Stimulated activated CD4-positive, alpha-beta T cell treated with anti-CD3 and anti-CD28 coated beads, Interleukin-15, amount 100 ng/mL, for 24 hours (primary cell): ENCODE measurements at places on chromosomes 3 and 15.

DNA sequence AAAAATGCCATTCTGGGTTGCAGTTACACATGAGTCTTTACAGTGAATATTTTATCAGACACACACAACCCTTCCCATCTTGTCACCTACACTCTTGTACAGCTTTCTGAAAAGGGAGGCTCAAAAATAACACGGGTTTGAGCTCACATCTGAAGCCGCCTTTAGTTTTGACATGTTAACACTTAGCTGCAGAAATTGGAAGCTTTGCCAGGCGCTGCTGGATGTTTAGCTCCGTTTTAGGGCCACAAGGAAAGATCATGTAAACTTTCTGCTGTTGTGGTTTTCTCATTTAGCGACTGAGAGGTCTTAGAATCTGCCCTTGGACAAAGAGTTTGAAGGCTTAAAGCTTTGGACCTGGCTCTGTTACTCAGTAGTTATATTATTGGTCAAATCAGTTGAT lies 120.1 kb downstream of the OXNAD1 start:
- no peak for DNase-seq

- no peak for DNase-seq
These were observed 58.6 kb downstream of the PIAS1 start for GRCh38 chr15:68112706-68113105.

GRCh38 chr3:138687236-138687635 lies 78.7 kb downstream of the FAIM start:
- DNase-seq, result no peak

- peak; percentile 56 for DNase-seq
These were observed at the start of gene CHRNA7 for GRCh38 chr15:32029862-32030781. CHRNA7 (plus strand) TSS chr15:32030515; CDS start chr15:32030595, 80 bp downstream.

- DNase-seq, result no peak
These were observed 1.9 kb downstream of the MINDY2 start for GRCh38 chr15:58773024-58773423.

- peak; percentile 81 for DNase-seq
These were observed 4.7 kb downstream of the BHLHE40 start for GRCh38 chr3:4983739-4984510.

- DNase-seq, result no peak
These were observed 4.8 kb upstream of the CLSTN2 start for GRCh38 chr3:139930211-139930610.

GRCh38 chr15:92365084-92365483 lies 28.6 kb upstream of the ST8SIA2 start:
- no peak for DNase-seq

GRCh38 chr3:114551770-114552526 lies 258.1 kb downstream of the TIGIT start:
- DNase-seq, result peak; percentile 5

DNA sequence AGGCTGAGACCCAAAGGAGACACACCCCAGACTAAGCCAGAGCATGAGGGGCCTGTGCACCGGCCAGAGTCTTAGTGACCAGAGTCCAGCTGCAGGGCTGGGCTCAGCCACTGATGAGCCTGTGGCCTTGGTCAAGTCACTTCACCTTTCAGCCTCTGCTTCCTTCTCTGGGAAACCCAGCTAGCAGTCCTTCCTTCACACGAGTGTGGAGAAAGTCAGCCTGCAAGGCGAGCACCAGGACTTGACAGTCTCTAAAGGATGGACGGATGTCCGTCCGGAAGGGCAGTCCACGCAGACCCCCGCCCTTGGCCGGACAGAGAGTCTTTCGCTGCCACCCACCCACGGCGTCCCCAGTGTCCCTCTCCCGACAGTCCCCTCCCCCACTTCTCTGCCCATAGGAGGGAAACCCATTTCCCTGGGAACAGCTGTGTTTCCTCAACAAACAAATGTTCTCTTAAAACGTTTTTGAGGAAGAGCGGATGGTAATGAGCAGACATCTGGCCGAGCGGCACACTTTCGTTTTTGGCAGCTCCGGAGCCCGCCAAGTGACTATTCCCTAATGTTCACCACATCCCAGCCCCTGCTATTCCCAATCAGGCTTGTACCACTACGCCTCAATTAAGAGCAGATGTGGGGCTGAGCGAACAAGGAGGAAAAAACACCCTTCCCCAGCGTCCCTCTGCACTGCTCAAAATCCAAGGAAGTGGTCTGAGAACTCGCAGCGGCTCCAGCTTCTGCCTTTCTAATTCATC lies 129.1 kb upstream of the SMAD3 start:
- no peak for DNase-seq

DNA sequence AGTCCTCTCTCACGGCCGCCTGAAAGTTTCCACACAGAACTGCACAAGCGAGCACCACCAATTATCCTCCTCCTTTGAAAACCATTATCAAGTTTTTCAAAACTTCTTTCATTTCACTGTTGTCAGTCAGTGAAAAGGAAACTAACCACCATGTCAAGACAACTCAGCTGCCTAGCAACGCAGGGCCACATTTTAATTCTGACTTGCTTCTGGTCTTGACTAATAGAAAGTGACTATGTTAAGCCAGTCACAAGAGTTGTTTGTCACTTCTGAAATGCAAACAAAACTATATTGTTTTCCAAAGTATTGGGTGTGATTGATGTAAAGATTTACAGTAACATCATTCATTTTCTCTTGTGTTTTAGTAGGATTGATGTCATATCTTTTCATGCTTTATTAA lies 612.8 kb upstream of the AGTR1 start:
- DNase-seq, result no peak

GRCh38 chr15:92907229-92907628 lies 7.1 kb downstream of the CHD2 start:
- no peak for DNase-seq

GRCh38 chr3:197495499-197495898 lies 60.3 kb downstream of the BDH1 start:
- DNase-seq, result no peak

GRCh38 chr3:52092891-52093290 lies 36.5 kb upstream of the DUSP7 start:
- no peak for DNase-seq

GRCh38 chr3:182246870-182247269 lies 535.1 kb downstream of the SOX2 start:
- DNase-seq, result no peak

DNA sequence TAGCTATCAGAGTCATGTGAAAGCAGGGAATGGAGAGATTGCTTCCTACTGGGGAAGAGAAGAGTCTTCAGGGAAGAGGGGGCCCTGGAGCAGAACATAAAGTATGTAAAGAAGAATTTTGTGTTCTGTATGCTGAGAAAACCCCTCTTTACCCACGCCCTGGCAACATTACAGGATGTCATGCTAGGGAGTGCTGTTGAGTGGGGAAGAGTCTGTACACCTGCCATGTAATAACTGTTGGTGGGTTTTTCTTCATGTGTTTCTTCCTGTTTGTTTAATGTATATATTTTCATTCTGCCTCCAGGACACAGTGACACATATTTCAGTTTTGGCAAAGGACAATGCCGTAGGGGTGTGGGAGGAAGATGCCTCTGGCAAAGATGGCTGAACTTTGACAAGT lies 122.8 kb upstream of the LPP start:
- DNase-seq, result no peak

DNA sequence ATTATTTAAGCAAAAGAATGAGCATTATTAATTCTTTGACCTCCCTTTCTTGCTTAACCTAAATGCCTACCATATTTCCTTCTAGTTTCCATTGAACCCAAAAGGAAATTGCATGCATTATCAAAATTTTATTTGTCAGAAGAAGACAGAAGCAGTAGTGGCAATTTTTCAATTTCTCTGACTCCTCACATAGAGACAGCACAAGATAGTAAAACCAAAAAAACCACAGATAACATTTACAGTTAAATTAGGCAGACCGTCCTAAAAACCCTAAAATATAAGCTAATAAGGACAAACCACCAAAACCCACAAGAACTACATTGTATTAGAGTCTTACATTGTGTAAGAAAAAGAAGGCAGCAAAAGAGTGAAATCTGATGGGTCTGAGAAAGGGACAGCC lies 27.1 kb downstream of the GOLGB1 start:
- DNase-seq, result no peak

- DNase-seq, result no peak
These were observed 169.0 kb upstream of the SLC24A5 start for GRCh38 chr15:47951781-47952180.

DNA sequence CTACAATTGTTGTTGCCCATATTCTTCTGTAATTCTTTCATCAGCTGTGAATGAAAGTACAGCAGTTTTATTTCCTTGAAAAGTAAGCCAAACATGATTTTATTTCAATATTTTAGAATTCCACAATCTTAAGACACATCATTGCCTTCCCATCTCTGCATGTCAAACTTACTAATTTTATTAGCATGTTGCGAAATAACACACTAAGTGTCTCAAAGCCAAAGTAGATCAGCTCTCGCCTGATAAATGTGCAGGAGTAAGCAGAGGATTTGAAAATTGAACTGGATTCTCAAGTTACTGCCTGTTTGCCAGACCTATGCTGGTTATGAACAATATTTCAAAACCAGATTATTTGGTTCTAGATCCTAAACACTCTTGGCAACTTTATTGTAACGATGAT lies 25.7 kb downstream of the TGFBR2 start:
- DNase-seq, result no peak

DNA sequence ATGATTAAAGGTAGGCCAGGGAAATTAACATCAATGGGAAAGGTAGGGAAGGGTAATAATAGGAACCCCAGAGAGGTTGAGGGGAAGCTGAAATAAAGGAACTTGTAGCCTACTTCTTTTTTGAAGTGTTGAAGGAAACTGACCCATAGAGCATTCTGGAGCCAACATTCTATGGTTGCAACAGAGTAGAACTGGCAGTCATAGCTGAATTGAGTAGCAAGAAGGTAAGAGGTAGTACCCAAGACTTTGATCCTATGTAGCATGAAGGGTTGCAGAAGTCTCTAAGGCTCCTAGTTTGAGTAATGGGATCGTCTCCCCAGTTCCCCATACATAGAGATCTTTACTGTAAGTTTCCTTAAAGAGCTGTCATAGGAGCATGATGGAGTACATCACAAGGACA lies 7.4 kb upstream of the ZNF774 start:
- no peak for DNase-seq

DNA sequence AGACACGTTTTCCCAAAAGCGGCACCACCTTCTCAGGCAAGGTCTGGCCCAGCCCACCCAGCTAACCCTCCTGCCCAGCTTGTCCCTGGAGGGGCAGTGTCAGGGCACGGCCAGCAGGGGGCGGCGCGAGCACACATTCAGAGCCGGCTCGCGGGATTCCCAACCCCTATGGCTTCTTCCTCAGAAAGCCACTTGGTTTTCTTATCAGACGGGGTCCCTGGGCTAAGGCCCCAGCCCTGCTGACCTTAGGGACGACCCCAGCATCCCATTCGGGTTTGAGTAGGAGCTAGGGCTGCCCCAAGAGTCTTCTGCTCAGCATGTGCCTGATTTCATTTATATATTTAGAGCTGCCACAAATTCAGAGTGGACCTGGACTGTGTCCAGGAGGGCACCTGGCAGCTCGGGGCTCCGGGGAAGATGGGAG lies 14.5 kb downstream of the RLBP1 start:
- peak; percentile 84 for DNase-seq

- no peak for DNase-seq
These were observed 130.8 kb downstream of the CHCHD6 start for GRCh38 chr3:126834596-126835471.

- DNase-seq, result no peak
These were observed 77.9 kb upstream of the PRR23C start for GRCh38 chr3:139122612-139123011.

- peak; percentile 57 for DNase-seq
These were observed 5.8 kb upstream of the TOPAZ1 start for GRCh38 chr3:44235604-44236484.

DNA sequence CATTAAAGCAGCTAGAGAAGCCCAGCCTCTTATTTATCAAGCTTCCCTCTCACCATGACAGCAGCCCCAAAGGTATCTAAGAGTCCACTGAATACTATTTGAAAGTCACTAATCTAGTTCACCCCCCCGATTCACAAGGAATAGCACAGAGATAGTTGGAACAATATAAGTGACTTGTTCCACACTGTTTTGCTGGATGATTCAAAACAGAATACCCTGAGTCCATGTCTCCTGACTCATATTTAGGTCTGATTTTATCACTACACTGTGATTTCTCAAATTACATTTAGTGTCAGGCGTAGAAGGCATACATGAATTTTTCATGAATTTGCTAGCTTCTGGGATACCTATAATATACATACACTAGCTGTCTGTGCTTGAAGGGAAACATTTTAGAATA lies 18.7 kb upstream of the EOGT start:
- DNase-seq, result no peak

GRCh38 chr15:73517566-73517965 lies 74.6 kb downstream of the REC114 start:
- DNase-seq, result no peak

GRCh38 chr15:84871428-84871985 lies 13.0 kb upstream of the SLC28A1 start:
- DNase-seq, result peak; percentile 7

DNA sequence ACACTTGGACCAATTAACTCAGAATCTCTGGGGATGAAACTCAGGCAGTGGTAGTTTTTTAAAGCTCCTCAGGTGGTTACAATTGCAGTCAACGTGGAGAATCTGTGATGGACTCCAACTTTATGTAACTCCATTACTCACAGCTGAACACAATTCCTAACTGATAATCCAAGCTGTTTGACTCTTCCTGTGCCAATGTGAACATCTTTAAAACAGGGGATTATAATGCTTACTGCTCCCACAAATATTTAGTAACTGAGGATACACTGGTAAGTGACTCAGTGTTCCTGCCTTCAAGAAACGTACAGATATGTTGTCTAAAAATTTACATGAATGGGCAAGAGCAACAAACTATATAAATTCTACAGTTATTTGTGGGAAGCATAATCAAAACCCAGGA lies 85.6 kb downstream of the OSBPL10 start:
- no peak for DNase-seq

- peak; percentile 67 for DNase-seq
These were observed 182.3 kb downstream of the OR4M2 start for GRCh38 chr15:22262613-22263020.

- DNase-seq, result no peak
These were observed 686.5 kb downstream of the ROBO1 start for GRCh38 chr3:79081335-79081734.

- no peak for DNase-seq
These were observed 30.7 kb downstream of the NUP210 start for GRCh38 chr3:13389378-13389777.

DNA sequence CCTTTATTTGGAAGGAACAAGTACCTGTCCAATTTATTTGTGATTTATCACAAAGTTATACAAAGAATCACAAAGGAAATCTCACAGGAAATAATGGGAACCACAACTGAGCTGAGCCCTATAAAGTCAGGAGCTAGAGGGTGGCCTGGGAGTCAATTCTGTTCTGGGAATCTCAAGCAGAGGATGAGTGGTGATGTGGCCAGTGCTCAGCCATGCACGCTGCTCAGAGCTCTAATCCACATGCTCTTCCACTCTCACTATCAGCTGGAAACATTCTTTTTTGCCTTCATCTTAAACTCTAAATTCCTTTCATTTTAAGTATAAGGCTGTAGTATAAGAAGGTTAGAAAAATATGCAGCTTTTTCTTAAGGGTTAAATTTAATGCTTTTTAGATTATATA lies 36.6 kb downstream of the UACA start:
- DNase-seq, result no peak

DNA sequence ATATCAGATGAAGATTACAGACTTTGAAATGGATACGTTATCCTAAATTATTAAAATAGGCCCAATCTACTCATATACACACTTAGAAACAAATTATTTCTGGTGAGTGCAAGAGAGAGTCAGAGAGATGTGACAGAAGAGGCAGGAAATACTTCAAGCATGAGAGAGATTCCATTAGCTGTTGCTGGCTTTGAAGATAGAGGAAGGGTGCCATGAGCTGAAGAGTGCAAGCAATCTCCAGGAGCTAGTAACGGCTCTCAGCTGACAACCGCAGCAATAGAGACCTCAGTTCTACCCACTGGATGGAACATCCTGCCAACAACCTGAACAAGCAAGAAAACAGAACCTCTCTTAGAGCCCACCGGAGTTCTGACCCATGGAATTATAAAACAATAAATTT lies 270.7 kb upstream of the SLITRK3 start:
- DNase-seq, result no peak
